Iris pigment epithelial cell (primary cell): ENCODE measurements at places on chromosomes 1 and 21.
A peak's percentile ranks its signal among the peaks of the same experiment; 100 is the strongest.

- no peak for DNase-seq
Measured at GRCh38 chr1:231517076-231517475, 11.4 kb upstream of the TSNAX start.

DNA sequence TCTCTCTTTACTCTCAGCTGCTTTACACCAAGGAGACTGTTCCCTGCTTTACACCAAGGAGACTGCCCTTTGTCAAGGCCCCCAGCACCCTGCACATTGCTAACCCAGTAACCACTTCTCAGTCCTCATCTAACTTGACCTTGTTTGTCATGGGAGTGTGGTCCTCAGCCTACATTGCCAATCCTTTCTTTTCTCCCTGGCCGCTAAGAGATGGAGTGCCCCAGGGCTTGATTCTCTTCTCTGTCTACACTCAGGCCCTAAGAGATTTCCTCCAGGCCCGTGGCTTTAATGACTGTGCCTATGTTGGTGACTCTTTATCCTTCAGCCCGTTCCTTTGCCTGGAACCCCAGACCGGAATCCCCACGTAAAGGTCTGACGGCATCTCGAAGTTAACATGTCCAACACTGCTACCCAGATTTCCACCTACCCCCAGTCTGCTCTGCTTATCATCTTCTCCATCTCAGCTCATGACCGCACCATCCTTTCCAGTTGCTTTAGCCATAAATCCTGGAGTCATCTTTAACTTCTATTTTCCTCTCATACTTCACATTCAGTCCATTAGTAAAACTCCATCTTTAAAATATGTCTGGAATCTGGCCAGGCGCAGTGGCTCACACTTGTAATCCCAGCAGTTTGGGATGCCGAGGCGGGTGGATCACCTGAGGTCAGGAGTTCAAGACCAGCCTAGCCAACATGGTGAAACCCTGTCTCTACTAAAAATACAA is 9.5 kb upstream of the SEMA4A start:
- no peak for DNase-seq

GRCh38 chr1:62111084-62111483 is 83.6 kb upstream of the L1TD1 start:
- DNase-seq, result no peak

DNA sequence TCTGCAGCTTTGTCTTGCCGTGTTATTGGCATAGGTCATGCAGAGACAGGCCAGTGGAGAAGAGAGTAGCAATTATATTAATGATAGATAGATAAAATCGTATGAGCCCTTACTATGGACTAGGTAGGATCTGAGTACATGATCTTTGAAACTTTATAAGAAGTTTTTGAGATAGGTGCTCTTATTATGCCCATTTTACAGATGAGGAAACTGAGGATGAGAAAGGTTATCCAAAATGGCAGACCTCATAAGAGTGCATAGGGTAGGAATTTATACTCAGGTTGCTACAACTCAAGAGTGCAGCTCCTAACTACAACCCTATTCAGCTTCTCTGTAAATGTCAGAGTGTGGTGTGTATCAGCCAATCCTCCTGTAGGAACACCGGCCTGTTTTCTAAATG is 89.6 kb downstream of the SLC35F3 start:
- no peak for DNase-seq

GRCh38 chr1:101697072-101697471 is 299.7 kb downstream of the OLFM3 start:
- DNase-seq, result peak; percentile 11

DNA sequence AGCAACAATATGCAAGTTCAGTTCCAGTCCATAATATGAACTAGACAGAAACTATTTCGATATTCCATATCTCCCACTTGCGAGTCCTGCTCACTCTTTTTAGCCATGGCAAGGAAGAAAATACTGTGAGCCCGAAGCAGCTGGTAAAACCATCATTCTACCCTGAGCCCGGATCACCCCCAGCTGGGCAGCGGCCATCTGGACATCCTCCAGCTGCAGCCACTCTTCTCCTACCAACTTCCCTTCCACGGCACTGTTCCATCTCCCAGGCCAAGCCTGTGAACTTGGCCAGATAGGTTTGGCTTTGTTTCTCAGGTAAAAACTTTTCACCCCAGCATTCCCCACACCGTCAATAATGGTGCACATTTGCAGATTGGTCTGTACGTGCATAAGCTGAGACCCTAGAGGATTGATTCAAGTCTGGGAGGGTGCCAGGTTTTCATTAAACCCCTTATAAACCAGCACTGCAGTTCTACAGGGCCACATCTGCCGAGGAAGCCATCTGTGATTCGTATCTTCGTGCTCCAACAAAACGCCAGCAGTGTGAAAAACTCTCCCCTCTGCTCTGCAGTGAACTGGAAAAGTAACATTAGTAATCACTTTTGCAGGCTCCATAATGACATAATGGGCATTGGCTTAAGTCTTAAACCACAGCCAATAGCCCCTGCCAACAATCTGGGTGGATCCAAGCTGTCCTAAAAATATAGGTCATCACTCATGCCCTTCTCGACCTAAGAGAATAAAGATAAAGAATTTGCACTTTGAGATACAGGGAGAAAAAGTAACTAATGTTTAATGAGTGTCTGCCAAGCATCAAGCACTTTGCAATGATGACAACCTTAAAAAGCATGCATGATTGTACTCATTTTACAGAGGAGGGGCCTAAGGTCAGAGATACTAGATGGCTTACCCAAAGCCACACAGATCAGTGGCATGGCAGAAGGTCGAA is 205.1 kb downstream of the PLPP3 start:
- DNase-seq, result no peak
